ENCODE measurements at places on chromosomes 2 and 18.

DNA sequence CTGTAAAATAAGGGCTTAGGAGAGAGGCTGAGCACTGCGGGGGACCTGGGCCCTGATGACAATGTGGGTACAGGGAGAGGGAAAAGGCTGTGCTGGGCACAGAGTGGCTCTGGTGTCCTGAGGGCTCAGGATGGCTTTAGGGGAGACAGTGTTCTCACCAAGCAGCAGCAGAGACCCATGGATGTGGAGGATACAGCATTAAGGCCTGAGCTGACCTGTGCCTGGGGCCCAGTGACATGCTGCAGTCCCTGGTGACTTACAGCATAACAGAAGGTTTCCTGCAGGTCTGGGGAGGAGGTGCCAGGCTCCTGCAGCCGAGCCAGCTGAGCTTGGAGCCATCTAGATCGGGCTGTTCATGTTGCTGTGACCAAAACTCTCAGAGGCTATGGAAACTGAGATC, 191.3 kb upstream of the SMAD2 start:
- no peaks in the 10 kb centered on the region for H3K36me3 ChIP-seq
- H3K27ac ChIP-seq = no peak overlapping the region
- no peak overlapping the region for H3K4me3 ChIP-seq
- peaks cover 22% of the 10 kb centered on the region for H3K27me3 ChIP-seq

DNA sequence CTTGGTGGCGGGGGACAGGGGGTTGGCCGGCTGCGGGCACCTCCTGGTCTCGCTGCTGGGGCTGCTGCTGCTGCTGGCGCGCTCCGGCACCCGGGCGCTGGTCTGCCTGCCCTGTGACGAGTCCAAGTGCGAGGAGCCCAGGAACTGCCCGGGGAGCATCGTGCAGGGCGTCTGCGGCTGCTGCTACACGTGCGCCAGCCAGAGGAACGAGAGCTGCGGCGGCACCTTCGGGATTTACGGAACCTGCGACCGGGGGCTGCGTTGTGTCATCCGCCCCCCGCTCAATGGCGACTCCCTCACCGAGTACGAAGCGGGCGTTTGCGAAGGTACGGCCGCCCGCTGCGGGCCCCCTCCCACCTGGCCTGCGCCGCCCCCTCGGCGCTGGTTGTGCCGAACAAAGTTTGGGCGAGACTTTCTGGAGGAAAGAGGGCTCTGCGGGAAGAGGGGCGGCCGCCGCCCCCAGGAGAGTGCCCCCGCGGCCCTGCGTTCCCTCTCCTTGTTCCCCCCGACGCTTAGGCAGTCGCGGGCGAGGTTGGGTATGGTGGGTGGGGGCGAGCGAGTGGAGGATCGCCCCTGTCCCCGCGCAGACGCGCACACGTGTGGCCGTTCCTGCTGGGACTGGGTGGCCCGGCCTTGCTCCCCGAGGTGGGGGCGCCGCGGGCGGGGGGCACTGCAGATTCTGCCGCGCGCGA, 866 bp downstream of the CRIM1 start:
- H3K4me3 ChIP-seq = peak overlapping the region; percentile 100
- H3K27me3 ChIP-seq = peaks cover 12% of the 10 kb centered on the region
- no peak overlapping the region for H3K27ac ChIP-seq
- peaks cover 49% of the 10 kb centered on the region for H3K4me1 ChIP-seq
- no peaks in the 10 kb centered on the region for H3K36me3 ChIP-seq

- H3K4me3 ChIP-seq = no peak overlapping the region
- H3K36me3 ChIP-seq = no peaks in the 10 kb centered on the region
- H3K27me3 ChIP-seq = no peaks in the 10 kb centered on the region
- no peak for DNase-seq
Measured at GRCh38 chr2:237209885-237210284, 124.2 kb downstream of the COPS8 start.

DNA sequence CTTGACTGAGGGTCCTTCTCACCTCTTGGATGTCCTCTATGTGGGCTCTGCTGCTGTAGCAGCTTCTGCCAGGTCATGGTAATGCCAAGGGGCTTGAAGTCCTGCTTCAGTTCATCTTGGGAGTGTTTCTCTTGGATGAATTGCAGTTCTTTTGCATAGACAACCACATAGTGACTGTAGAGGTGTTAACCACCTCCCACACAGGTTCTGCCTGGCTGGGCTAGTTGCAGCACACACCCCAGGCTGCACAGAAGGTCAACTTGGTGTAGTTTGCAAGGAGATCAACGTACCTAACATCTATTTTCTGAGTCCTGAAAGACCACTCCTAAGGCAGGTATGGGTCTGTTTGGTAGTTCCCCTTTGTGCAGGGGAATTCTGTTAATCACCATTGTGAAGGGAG, 108.1 kb downstream of the ADCYAP1 start:
- no peaks in the 10 kb centered on the region for H3K36me3 ChIP-seq
- no peak overlapping the region for H3K27ac ChIP-seq
- H3K27me3 ChIP-seq = peaks cover 8% of the 10 kb centered on the region
- H3K4me3 ChIP-seq = no peak overlapping the region

DNA sequence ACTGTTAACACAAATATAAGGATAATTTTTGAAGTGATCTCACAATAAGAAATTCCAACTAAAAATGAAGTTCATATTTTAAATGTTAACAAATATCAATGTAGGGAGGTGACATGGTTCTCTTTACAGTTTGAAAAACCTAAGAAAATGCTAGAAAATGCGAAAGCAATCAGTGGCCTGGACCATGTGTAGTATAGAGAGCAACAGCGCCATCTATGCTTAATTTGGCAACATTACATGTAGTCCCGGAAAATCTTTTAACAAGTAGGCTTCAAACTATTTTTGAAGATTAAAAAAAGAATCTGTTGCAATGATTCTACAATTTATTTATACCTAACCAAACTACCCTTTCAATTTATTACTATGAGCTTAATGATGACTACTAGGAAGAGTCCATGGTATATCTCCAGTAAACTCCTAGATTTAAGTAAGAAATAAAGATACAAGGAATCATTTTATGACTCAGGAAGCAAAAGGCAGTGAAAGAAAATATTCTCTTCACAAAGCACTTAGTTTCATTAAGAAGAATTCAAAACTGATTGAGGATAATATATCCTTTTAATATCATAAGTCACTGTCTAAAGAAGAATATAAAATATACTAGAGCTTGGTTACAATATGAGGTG, 33.3 kb downstream of the NDUFA10 start:
- H3K27me3 ChIP-seq = no peaks in the 10 kb centered on the region
- H3K4me3 ChIP-seq = no peak overlapping the region
- no peak overlapping the region for H3K27ac ChIP-seq

Measured in naive B cell (primary cell).